ENCODE measurements at places on chromosomes 5 and 9.
A peak's percentile ranks its signal among the peaks of the same experiment; 100 is the strongest.

GRCh38 chr5:149455889-149456409, 76.9 kb upstream of the IL17B start:
- no peak for DNase-seq

- DNase-seq, result no peak
Measured at GRCh38 chr9:125544988-125545651, 161.9 kb downstream of the MAPKAP1 start.

GRCh38 chr9:117535434-117535833, 120.6 kb upstream of the ASTN2 start:
- DNase-seq, result no peak

- DNase-seq, result peak; percentile 35
Measured at GRCh38 chr9:130039528-130040147, 3.4 kb downstream of the FNBP1 start.

GRCh38 chr9:75541734-75542133, 348.7 kb upstream of the PCSK5 start:
- DNase-seq, result no peak

GRCh38 chr5:144103611-144104485, 66.6 kb downstream of the YIPF5 start:
- no peak for DNase-seq

DNA sequence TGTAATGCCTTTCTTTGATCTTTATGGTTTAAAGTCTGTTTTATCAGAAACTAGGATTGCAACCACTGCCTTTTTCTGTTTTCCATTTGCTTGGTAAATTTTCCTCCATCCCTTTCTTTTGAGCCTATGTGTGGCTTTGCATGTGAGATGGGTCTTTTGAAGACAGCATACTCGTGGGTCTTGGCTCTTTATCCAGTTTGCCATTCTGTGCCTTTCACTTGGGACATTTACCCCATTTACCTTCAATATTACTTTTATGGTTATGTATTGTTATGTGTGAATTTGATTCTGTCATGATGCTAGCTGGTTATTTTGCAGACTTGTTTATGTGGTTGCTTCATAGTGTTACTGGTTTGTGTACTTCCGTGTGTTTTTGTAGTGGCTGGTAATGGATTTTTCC, 59.2 kb downstream of the YTHDC2 start:
- no peak for DNase-seq

GRCh38 chr9:1591310-1591709, 423.8 kb upstream of the SMARCA2 start:
- no peak for DNase-seq

DNA sequence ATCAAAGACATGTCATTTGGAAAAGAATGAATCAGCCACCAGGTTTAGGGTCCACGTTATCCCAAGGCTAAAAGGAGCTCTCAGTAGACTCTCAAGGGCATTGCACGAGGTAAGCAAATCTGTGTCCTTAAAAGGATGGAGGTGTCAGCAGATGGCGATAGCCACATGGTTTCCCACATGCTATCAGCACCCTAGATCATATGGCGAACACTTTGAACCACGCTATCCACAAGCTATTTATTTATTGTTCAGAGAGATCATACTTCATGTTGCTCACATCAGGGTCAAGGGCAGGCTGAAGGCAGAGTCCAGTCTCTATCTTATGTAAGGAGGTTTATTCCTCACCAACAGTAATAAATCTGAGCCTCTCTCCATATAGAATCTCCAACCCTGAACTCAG, 43.7 kb downstream of the CDH6 start:
- no peak for DNase-seq

GRCh38 chr5:137833463-137833862, 34.2 kb upstream of the MYOT start:
- no peak for DNase-seq

- DNase-seq, result no peak
Measured at GRCh38 chr5:3509290-3509689, 86.3 kb upstream of the IRX1 start.

DNA sequence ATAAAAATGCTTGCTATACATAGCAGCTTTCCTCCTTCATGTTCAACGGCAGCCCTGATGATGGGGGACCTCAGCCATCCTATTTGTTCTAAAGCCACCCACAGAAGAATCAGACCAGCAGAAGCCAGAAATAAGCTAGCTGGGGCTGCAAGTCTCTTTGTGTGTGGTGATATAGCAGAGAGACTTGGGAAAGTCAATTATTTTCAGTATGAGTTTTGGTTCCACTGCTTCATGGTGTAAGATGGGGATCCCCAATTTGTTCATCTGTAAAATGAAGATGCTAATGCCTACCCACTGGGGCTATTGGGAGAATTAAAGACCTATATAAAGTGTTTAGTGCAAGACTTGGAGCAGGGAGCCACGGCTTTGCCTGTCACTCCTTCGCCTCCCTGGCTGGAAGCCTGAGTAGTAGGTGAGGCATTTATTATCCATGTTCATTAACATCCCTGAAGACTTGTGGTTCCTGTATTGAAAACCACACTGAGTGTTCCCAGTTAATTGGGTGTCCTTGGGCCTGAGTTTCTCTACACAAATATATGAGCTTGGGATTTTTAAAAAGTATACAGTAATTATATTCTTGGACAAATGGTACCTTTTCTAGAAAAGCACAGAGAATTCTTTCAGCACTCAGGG, 210.1 kb upstream of the SLC24A2 start:
- peak; percentile 14 for DNase-seq

DNA sequence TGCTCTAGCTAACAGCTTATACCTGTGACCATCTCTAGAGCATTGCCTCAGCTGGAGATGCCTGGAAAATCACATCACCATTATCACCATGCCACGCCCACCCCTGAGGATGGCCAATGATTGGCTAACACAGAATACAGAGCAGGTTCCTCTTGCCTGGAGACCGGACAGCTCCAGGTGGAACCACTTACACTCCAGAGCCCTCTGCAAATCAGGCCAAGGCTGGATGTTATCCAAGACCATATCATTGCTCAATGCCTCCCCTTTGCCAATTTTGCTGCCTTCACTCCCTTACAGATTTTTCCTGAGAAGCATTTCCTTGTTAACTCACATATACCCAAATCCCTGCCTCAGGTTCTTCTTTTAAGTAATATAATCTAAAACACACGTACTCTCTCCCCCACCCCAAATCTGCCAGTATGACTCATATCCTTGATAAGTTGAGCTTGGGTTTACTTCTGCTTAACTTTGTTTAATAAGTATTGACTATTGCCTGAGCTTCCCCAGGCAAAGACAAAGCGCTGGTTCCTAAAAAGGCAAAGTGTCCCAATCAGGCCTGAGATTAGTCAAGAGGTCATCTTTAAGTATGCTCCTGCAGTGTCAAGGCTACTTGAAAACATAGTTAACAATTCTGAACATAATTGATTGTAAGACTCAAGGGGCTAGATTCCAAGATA, 309.6 kb downstream of the EPB41L4A start:
- no peak for DNase-seq

DNA sequence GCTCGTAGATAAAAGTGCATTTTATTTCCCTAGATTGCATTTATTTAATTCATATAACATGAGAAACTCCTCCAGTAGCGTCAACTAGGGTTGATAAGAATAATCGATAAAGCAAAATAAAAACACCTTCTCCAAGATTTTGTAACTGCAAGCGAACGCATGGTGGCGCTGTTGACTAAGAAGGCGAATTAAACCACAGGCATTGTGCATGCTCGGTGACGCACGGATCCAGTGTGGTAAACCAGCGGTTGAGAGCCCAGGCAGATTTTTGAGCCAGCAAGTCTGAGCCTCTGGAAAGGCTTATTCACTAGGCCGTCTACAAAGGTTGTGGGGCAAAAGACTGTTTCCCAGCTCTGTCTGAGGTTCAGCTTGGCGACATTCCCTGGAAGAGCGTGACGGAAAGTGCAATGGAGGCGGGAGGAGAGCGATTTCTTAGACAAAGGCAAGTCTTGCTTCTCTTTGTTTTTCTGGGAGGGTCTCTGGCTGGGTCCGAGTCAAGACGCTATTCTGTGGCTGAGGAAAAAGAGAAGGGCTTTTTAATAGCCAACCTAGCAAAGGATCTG, at the start of gene PCDHB3:
Gene PCDHB3, plus strand, starts transcription at position 231 of the 563 bp plus-strand sequence. Its CDS starts 177 bp downstream, at position 408.
- no peak for DNase-seq

DNA sequence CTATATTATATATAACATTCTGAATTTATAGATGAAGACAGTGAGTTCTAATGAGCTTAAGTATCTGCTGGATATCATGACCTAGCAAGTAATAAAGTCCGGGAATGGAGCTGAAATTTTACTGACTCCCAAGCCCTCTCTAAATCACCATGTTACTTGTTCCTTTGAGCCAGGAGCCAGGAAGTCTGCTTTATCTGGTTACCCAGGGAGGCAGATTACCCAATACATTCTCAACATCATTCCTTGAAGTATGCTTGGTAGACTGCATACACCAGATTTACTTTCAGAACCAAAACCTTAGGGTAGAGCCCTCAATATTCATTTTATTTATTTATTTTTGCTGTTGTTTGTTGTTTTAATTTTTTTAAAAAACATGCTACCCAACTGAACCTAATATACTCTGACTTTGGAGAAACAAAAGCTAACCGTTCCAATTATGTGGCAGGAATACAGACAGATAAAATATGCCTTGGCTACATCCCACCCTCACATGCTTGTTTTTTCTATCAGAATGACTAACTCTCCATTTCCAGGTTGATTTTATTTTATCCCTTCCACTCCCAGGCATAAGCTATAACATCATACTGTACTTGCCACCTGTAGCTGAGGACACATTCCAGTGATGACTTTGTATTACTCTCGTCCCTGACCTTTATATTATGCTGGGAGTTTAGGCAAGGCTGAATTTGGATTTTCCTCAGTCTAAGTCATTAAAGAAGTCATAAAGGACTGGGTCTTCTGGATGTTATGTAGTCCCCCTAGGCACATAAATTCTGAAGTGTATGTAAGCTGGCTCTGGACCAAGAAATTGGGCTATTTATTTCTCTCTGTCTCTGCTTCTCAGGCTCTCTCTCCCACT, 82.0 kb downstream of the YIPF5 start:
- no peak for DNase-seq

GRCh38 chr5:142684508-142685041, 1.3 kb downstream of the FGF1 start:
- DNase-seq, result no peak

DNA sequence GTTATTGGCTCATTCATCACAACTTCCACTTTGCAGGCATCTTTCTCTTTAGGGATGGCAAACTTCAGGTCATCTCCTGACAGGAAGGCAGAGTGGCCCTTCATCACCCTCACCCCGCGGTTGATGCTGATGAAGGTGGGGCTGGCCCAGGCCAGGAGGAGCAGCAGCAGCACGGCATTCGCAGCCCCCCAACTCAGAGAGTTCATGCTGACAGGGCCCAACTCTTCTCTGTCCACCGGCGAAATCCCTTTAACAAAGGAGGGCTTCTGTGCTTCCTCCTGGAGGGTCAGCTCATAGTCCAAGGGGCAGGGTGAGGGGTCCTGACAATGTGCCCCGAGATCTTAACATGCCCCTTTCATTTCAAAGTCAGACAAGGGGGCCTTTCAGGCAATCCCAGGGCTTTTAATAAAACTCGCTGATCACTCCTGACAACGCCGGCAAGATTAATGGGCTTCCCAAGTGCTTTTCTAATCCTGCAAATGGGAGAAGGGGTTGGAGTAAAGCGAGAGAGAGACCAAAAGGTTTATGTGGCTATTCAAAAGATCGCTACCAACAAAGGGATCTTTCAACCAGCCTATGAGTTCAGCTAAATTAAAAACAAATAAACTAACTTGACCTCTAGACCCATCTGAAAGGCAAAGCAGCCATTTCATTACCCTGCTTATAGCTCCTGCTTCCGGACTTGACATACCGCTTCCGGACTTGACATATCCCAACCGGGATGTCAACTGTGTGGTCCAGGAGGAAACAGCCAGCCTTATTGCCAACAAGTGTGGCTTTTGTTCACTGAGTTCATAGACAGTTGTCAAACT, 41.2 kb downstream of the FREM1 start:
- DNase-seq, result no peak
